ENCODE measurements at places on chromosomes 2 and 18.
A peak's percentile ranks its signal among the peaks of the same experiment; 100 is the strongest.

DNA sequence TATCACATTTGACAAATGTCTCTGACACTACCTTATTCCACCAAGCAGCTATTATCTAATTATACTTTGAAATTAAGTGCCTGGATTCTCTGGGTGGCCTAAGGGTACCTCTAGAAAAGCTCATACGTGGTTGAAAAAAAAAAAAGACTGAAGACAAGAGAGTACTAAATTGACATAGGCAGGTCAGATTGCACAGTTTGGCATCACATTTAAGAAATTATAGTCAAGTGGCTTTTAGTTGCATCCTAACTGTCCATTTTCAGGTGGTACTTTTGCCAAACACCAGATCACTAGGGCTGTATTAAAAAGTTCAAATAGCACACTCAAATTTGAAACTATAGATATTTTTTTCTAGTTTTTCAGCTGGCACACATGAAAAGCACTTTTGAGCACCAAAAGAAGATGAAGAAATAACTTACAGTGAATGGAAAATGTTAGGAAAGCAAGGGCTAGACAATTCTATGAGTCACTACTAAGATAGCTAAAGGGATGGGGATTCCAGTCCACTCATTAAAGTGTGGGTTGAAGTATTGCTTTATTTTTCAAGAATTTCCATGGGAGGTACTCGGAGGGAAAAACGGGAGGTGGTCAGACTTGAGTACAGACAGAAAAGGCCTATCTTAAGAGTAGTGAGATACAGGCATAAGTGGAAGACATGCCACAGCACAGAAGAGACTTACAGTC, 106.5 kb upstream of the COL5A2 start:
- no peaks in the 10 kb centered on the region for H3K4me1 ChIP-seq
- no peaks in the 10 kb centered on the region for H3K27me3 ChIP-seq
- H3K27ac ChIP-seq = no peak overlapping the region
- no peak overlapping the region for H3K4me3 ChIP-seq
- no peaks in the 10 kb centered on the region for H3K36me3 ChIP-seq

- H3K36me3 ChIP-seq = no peaks in the 10 kb centered on the region
- H3K27me3 ChIP-seq = no peaks in the 10 kb centered on the region
- H3K4me3 ChIP-seq = no peak overlapping the region
Observed at GRCh38 chr2:217289177-217289906, 429.5 kb upstream of the TNP1 start.

DNA sequence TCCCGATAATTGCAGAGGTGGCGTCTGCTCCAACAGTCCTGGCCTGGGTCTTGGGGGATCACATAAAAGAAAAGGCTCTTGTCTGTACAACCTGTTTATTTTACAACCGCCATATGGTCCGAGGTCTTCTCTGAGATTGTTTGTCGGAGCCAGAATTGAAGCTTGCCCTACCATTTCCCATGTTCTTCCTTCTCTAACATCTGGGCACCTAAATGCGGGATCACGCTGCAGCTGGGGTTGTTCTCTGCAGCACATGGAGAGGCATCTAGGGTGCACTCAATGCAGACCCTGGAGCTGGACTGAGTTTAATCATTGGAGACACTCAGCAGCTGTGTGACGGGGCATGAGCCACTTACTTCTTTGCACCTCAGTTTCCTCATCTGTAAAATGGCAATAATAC, 107.7 kb downstream of the ACKR3 start:
- H3K4me3 ChIP-seq = no peak overlapping the region
- no peaks in the 10 kb centered on the region for H3K4me1 ChIP-seq
- no peak overlapping the region for H3K27ac ChIP-seq
- no peaks in the 10 kb centered on the region for H3K27me3 ChIP-seq

DNA sequence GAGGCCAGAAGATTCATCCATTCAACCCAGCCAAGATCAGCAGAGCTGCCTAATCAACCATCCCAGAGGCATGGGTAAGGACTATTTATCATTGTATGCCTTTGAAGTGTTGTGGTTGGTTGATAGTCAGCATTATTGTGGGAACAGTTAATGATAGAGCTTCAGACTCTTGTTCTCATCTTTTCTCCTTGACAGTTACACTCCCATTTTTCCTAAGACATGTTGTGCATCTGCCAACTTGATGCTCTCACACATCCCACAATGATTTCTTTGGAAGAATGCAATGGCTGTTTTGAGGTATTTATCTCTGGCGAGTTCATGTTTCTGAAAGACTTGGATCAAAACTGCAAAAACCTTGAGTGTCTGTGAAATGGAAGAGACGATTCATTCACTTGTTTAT, 55.4 kb downstream of the FASTKD2 start:
- H3K4me3 ChIP-seq = no peak overlapping the region
- H3K27me3 ChIP-seq = no peaks in the 10 kb centered on the region
- DNase-seq = no peak
- no peak overlapping the region for H3K27ac ChIP-seq
- H3K4me1 ChIP-seq = no peaks in the 10 kb centered on the region

DNA sequence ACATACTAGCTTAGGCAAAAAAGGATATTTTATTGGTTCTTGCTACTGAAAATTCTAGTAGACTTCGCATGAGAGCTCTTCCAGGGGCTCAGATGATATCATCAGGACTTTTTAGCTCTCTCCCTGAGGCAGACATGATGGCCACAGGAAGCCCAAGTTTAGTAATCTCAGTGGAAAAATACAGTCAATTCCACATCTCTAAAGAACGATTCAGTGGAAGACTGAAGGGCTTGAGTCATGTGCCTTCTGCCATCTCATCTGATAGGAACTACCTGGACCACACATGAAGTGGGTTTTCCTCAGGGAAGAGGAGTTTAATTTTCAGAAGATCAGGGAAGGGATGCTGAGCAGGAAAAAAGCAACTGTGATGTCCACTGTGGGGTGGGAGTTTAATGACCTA, 117.3 kb downstream of the TTC27 start:
- H3K27ac ChIP-seq = no peak overlapping the region
- DNase-seq = no peak
- H3K36me3 ChIP-seq = peaks cover 3% of the 10 kb centered on the region
- H3K4me3 ChIP-seq = no peak overlapping the region
- H3K27me3 ChIP-seq = no peaks in the 10 kb centered on the region
- no peaks in the 10 kb centered on the region for H3K4me1 ChIP-seq

DNA sequence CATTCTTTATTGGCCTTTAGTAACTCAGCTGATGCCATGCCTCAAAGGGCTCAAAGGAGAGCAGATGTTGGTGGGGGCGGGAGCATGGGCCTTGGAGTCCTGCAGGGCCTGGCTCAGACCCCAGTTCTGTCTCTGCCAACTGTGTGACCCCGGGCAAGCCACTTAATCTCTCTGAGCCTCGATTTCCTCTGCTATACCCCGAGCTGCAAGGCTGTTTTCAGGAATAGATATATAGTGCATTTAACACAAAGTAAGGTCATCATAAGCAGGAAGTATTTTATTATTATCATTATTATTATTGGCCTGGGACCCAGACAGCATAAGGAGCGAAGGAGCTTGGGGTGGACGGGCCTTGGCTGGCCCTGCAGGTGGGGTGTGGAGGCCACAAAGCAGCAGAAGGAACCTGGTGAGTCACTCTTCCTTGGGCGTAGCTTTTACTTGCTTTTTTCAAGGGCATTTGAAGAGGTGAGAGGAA, 162.7 kb downstream of the INHBB start:
- no peaks in the 10 kb centered on the region for H3K36me3 ChIP-seq
- no peaks in the 10 kb centered on the region for H3K4me1 ChIP-seq
- no peak for DNase-seq
- no peaks in the 10 kb centered on the region for H3K27me3 ChIP-seq

DNA sequence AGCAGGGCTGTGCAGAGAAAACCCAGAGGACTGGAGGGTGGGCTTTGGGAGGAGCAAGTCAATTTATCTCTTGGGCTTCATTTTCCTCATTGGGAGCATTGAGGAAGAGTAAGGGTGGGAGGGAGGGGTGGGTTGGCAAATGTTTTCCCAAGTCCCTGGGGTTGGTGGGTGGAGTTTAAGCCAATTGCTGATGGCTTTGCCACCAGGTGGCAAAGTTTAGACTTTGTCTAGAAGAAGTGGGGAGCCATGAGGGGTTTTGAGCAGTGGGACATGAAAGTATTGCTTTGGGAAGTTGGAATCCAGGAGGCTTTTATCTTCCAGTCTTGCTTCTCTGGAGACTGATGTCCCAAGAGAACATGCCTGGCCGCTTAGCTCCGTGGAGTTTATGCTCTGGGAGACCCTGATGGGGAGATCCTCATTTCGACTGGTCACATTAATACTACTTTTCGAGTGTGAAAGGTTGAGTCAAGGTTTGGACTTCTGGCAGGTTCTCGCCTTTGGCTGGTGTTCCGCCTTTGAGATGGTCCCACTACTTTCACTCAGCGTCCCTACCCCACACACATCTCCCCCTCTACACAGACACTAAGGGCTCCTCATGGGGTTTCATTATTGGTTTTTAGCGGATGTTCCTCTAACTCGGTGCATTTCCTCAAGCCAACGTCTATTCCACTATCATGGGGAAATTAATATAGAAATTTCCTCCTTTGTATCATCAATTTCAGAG, 126.7 kb downstream of the PRKCE start:
- DNase-seq = no peak
- H3K4me1 ChIP-seq = peaks cover 51% of the 10 kb centered on the region
- no peak overlapping the region for H3K27ac ChIP-seq
- H3K27me3 ChIP-seq = no peaks in the 10 kb centered on the region
- no peak overlapping the region for H3K4me3 ChIP-seq

GRCh38 chr18:11906926-11907874, 917 bp downstream of the MPPE1 start:
- H3K36me3 ChIP-seq = peaks cover 38% of the 10 kb centered on the region
- peak overlapping the region; percentile 60 for H3K4me3 ChIP-seq
- H3K27me3 ChIP-seq = no peaks in the 10 kb centered on the region
- peak overlapping the region; percentile 100 for H3K27ac ChIP-seq
- H3K4me1 ChIP-seq = peaks cover 16% of the 10 kb centered on the region
- no peak for DNase-seq

- no peaks in the 10 kb centered on the region for H3K27me3 ChIP-seq
- H3K36me3 ChIP-seq = no peaks in the 10 kb centered on the region
- H3K4me3 ChIP-seq = no peak overlapping the region
- no peak for DNase-seq
Observed at GRCh38 chr2:167858086-167858485, 389.3 kb downstream of the STK39 start.

GRCh38 chr2:29480426-29480825, 365.2 kb downstream of the CLIP4 start:
- H3K4me1 ChIP-seq = no peaks in the 10 kb centered on the region
- no peak overlapping the region for H3K4me3 ChIP-seq
- peak; percentile 30 for DNase-seq
- no peak overlapping the region for H3K27ac ChIP-seq
- H3K36me3 ChIP-seq = no peaks in the 10 kb centered on the region

DNA sequence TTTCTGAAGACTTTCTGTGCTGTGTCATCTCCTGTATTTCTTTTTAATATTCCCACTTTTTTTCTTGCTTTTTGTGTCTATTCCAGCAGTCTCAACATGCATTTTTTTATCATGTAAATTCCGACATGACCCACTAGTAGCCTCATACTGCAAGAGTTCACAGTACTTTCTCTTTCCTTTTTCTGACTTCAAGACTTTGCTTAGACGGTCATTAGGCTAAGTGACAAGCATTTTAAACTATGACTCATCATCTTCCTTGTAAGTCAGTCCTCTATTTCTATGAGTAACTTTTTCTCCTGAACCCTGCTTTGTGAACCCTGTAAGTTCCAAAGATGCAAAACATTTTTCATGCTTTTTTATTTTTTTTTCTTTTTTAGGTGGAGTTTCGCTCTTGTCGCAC, 381.2 kb downstream of the TXNL1 start:
- H3K27ac ChIP-seq = no peak overlapping the region
- DNase-seq = no peak
- H3K4me3 ChIP-seq = no peak overlapping the region
- no peaks in the 10 kb centered on the region for H3K27me3 ChIP-seq
- H3K36me3 ChIP-seq = no peaks in the 10 kb centered on the region
- H3K4me1 ChIP-seq = no peaks in the 10 kb centered on the region

DNA sequence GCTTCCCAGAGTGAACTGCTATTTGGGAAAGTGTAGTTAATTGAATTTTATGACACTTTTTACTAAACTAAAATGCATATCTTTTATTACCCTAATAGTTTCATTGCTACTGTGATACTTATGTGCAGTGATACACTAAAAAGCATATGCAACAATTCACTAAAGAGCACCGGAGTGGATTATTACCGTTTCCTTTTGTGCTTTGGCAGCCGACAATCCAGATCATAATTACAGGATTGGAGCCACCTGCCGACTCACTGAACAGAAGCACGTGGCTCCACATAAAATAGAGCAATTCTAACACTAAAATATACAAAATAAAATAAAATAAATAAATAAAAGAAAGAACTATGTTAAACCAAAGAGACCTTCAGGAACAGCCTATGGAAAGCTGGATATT, 583.4 kb downstream of the NRXN1 start:
- no peaks in the 10 kb centered on the region for H3K4me1 ChIP-seq
- no peaks in the 10 kb centered on the region for H3K27me3 ChIP-seq
- DNase-seq = no peak
- H3K4me3 ChIP-seq = no peak overlapping the region
- H3K27ac ChIP-seq = no peak overlapping the region

- H3K36me3 ChIP-seq = no peaks in the 10 kb centered on the region
- no peaks in the 10 kb centered on the region for H3K4me1 ChIP-seq
- H3K27ac ChIP-seq = no peak overlapping the region
- no peak overlapping the region for H3K4me3 ChIP-seq
- H3K27me3 ChIP-seq = no peaks in the 10 kb centered on the region
- no peak for DNase-seq
Observed at GRCh38 chr18:62070302-62070701, 116.6 kb downstream of the PIGN start.

DNA sequence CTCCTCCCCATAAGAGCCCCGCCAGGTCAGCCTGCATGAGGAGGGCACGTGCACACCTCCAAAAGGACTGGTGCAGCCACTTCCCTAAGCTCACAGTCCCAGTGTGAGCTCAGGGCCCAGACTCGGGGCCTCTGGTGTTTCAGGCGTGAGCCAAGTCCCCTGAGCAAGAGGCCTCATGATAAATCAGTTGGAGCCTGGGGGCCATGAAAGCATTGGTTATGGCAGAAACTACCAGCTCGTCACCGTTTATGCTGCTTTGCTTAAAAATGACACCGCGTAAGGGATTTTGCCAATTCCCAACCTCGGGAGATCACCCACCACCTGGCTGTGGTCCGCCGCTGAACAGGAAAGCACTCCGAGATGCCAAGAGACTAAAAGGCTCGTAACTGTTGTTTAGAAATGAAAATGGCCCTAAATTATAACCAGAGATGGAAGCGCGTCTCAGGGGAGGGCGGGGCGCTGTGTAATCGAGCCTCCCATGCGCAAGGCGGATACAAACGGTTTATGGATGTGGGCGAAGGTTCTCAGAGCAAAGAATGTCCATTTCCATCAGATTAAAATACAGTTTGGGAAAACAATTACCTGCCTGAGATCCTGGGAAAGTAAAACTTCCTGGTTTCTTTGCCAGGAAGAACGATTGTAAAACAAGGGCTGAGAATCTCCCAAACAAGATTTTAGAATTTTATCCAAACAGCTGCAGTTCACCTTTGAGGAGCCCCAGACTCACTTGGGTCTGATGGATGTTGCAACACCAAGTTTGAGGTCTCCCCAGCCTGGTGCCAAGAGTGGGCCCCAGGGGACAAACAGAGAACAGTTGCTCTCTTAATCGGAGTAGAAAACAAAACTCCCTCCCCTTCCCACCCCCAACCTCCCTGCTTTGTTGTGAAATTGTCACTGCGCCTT, 141.4 kb downstream of the BCL2 start:
- peaks cover 10% of the 10 kb centered on the region for H3K4me1 ChIP-seq
- no peak overlapping the region for H3K4me3 ChIP-seq
- H3K27ac ChIP-seq = no peak overlapping the region
- DNase-seq = no peak

- DNase-seq = no peak
- H3K4me1 ChIP-seq = no peaks in the 10 kb centered on the region
- H3K27ac ChIP-seq = no peak overlapping the region
- no peak overlapping the region for H3K4me3 ChIP-seq
- H3K27me3 ChIP-seq = no peaks in the 10 kb centered on the region
Observed at GRCh38 chr2:3001615-3002560, 375.7 kb downstream of the EIPR1 start.

GRCh38 chr2:234863043-234863934, 88.5 kb upstream of the SH3BP4 start:
- no peak overlapping the region for H3K4me3 ChIP-seq
- DNase-seq = no peak
